ENCODE measurements at places on chromosomes 12 and 14.

DNA sequence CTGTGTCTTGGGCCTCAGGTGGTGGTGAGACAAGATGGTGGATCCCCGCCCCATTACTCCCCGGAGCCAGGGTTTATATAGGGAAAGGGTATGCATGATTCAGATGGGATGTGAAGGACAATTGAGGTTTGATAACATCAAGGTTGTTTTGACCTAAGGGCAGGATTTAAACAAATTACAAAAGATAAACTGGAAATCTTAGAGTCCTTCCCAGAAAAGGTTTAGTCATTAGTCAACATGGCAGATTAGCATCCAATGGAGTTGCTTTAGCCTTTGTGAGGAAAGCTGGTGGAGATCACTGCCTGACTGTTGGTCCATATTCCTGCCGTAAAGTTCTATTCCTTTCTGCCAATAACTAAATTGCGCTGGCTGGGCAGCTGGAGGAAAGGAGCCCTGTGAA, 15.6 kb upstream of the FRMD6 start:
- ATAC-seq, result no peak

DNA sequence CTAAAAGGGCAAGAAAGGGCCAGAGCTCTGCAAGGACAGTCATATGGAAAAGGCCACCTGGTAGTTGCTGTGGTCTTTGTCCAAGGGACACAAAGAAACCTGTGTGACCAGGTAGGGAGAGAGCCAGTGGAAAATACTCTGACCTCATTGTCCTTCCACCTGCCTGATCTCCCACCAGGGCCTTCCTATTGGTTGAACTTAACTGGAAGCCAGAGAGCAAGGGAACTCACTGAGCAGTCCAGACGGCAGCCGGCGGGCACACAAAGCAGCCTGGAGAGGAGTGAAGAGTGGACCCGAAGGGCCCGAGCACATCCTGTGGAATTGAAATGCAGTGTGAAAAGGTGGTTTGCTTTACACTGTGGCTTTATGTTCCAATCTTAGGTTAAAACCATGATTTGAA, 120.7 kb downstream of the SLC25A21 start:
- ATAC-seq, result no peak

DNA sequence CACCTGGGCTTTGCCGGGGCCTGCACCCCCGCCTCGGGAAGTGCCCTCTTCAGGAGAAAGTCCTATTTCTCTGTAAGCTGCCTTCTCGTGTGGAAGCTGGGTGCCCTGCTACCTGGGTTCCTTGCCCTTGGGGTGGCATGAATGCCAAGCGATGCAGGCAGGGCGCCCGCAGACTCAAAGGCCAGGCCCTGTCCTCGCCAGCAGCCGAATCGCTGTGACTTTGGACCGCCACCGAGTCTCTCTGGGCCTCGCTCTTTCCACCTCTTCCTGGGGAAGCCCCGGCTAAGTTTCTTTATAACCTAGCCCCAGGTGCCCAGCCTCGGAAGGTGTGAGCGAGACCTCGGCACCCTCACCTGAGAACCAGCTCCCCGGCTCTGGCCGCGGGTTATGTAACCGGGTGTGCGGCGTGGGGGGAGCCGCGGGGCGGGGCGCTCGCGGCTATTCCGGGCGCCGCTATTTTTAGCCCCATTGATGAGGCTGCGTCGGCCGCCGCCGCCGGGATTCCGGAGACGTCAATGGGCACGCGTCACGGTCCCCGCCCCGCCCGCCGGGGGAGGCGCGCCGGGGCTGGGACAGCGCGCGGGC, 14.6 kb upstream of the NR4A1 start:
- ATAC-seq, result peak; percentile 46

GRCh38 chr12:69633061-69633460, 22.4 kb upstream of the LRRC10 start:
- ATAC-seq, result no peak

DNA sequence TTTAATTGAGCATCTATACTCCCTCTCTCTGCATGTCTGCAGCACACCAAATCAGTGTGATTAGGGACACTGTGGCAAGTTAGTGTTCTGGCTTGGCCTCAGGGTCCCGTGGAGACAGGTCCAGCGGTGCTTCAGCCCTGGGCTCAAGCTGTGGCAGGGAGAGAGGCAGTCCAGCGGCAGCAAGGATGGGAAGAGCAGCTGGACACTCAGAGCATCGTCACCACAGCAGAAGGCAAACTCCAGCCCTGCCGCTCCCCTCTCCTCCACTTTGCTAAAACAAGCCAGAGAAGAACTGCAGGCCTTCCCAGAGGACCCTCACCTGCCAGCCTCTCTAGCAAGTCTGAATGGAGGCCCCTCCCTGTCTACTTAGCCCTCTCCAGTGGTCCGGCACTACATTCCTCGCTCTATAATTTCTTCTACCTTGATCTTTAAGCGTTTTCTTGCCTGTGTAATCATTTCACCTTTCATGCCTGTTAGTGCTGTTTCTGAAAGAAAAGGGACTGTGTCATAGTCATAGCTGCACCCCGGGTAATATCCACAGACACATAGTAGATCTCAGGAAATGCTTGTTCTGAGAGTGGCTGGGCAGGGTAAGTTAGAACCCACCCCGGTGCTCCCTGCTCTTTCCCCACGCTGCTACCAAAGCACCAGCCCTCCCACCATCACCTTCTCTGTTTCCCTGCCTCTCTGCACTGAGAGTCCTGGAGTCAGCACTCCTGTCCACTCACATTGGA, 22.1 kb downstream of the ZFP36L1 start:
- ATAC-seq, result no peak

All from motor neuron (in vitro differentiated cells).